Left forelimb (tissue), 1 donor: ENCODE measurements at places on chromosomes 7 and 10.

- no peak for DNase-seq
Measured at GRCh38 chr7:78412216-78412858, 613.8 kb downstream of the PHTF2 start.

DNA sequence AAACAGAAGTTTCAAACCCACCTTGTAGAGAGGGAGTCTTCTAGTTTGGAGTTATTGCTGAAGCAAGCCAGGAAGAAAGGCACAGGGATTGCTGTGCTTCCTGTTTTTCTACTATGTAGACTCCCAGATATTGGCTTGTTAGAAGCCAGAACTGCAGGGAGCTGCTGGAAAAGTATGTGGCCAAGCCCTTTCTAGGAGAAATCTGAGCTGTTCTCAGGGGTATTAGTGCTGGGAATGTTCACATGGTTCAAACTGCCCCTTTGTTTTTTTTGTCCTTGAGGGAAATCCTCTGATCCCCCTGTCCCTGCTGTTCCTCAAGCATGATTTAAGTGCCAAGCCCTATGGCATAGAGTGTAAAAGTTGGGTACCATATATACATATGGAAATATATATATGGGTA, 184.0 kb downstream of the CCDC7 start:
- no peak for DNase-seq

DNA sequence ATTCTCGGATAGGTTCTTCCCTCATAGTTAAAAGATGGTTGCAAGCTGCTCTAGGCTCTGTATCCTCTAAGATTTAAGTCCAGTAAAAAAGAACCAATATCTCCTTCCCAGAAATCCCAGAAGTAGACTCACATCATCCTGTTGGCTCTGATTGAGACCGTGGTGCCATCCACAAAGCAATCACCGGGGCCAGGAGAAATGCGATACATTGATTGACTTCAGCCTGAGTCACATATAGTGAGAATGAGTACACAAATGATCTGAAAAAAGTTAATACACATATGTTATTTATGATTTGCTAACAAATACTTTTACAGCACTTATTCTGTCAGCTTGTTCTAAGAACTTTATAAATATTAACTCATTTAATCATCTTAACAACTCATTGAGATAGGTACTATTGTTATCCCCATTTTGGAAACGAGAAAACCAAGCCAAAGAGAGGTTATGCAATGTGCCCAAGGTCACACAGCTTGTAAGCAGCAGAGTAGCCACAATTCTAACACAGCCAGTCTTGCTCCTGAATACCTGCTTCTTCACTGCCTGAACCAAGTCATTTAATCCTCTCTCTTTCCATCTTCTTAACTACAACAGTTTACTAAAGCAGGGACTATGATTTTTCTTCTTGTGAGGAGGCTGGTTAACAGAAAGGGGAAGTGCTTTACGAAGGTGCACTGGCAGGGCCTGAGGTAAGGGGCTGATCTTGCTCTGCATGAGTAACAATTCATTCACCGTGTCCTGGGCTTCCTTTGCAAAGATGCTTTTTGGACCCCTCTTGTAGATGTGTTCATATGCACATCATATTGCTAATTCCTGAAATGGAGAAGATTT, 177.0 kb downstream of the REEP3 start:
- no peak for DNase-seq

DNA sequence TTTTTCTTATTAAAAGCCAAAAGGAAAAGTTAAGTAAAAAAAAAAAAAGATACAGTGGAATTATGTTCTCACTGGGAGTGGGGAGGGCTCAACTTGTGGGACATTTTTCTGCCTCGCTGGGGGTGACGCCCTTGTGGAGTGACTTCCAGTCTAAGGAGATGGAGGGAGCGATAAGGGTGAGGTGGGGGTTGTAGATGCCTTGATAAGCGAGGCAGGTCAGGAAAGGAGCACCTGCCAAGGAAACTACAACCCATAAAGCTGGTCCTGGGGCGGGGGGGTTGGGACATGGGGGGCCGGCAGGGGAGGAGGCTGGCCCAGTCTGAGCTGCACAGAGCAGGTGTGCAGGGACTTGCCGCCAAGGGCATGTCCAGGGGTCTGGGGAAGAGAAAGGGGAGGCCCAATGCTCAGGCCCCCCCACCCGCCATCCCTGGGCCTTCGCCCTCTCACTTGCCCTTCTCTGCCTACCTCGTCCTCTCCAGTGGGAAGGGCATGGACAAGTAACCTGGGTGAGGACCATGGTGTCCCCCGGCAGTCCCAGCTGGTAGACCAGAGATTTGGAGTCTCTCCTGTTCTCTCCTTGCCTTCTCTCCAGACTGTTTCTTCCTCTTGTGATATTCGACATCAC, 2.5 kb upstream of the TRPV5 start:
- no peak for DNase-seq

- DNase-seq, result no peak
Measured at GRCh38 chr10:99345350-99345749, 16.2 kb downstream of the CNNM1 start.

GRCh38 chr7:130823060-130823459, 89.1 kb upstream of the KLF14 start:
- no peak for DNase-seq

- no peak for DNase-seq
Measured at GRCh38 chr7:123824754-123825067, 20.3 kb upstream of the HYAL4 start.

- no peak for DNase-seq
Measured at GRCh38 chr10:86389441-86390193, 23.0 kb upstream of the GRID1 start.

DNA sequence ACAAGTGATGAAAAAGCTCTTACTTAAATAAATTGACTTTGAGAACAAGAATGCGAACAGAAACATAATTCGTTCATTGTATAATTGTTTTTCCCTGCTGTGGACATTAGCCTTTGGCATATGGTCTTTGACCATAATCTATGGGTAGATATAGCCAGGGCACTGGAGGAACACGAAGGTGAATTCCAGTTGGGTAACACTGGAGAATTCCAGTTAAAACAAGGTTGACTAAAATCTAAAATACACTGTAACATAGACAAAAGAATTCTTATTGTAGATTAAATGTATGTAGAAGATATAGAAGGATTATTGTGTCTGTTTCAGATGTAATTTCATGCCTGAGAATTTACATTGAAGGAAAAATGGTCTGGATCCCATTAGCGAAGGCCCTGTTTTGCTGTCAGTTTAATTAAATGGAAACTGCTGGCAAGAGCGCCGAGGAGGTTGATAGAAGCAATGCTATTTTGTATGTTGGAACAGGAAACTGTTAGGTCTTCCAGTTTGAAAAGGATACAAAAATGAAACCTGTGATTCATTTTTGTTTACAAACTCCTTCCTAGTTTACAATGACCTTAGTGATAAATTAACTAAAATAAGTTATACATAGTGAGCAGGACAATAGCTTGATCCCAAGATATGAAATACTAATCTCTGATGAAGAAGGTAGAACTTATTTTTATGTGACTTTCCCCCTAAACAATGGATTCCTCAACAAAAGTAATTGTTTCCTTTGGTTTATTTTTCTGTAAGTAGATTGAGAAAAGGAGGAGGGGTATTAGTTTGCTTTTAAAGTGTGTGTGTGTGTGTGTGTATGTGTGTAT, 68.9 kb downstream of the ARID5B start:
- DNase-seq, result no peak

DNA sequence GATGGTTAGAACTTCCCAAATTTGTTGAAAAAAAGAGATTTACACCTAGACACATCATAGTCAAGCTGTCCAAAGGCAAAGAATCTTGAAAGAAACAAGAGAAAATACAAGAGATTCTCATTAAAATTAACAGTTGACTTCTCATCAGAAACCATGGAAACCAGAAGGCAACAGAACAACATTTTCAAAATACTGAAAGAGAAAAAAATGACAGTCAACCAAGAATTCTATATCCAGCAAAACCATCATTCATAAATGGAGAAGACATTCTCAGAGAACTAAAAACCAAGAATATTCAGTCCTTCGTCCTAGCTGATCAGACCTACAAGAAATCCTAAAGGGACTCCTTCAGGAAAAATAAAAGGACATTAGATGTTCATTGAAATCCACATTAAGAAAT, 90.6 kb downstream of the ARHGAP22 start:
- no peak for DNase-seq

DNA sequence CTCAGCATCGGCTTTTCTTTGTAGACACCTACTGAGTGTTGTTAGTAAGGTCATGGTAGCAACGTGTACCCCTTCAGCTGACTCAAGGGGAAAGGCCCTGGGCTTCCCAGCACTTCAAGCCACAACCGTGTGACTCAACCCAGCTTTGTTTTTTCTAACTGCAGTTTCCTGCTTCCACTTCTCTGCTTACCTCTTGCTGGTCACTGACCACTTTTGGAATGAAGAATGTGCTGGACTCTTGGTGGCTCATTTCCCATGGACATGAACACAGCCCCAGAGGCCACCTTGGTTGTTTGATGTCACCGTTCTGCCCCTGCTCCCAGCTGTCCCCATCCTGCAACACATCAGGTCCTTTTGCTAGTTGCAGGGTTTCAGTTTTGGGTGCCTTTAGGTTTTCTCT, 69.5 kb upstream of the ZNF438 start:
- no peak for DNase-seq

- DNase-seq, result no peak
Measured at GRCh38 chr7:108452707-108453106, 3.5 kb downstream of the NRCAM start.

- DNase-seq, result no peak
Measured at GRCh38 chr10:110636932-110637557, 7.1 kb upstream of the RBM20 start.

- no peak for DNase-seq
Measured at GRCh38 chr10:54372179-54372578, 428.9 kb downstream of the PCDH15 start.

DNA sequence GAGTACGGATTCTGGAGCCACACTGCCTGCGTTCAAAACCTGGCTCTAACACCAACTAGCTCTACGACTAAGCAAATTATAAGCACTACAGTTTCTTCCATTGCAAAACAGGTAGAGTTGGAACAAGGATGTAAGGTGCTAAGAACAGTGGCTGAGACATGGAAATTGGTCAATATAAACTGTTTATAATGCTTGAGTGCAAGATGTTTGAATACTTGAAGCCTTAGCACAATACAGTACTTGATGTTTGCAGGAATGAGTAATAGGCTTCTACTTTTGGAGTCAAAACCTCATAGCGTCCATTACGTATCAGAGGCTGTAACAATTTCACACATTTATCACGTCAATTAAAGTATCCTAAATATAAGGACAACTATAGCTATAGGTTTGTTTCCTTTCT, 6.9 kb downstream of the NT5C2 start:
- DNase-seq, result no peak

DNA sequence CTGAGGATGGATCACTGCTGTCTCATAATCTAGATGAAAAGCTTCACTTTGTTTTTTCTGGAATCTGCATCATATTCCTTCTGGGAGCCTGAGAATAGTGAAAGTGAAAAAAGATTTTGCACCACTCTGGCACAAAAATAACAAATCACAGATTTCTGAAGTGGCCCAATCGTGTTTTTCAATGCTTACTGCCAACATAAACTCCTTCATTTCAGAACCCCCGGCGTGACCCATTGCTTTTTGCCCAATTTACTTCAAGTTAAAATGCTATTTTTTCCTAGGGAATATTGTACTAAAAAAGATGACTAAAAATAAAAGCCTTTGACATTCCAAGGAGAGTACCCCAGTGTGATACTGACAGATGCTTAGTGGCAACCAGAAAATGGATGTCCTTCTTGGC, 53.7 kb upstream of the ANK3 start:
- DNase-seq, result no peak

DNA sequence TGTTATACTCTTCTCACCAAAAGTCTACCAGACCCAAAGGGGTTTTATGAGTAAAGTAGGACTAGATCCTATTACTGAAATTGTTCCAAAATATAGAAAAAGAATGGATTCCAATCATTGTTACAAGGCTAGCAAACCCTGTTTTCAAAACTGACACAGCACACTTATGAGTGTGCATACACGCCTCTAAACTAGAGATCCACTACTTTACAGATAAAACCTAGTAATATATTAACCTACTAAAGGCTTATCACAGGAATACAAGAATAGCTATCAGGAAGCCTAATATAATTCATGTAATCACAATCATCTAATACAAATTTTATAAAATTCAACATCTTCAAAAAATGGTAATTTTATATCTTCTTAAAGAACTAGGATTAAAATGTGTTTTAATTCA, 52.2 kb downstream of the ERCC6 start:
- no peak for DNase-seq

DNA sequence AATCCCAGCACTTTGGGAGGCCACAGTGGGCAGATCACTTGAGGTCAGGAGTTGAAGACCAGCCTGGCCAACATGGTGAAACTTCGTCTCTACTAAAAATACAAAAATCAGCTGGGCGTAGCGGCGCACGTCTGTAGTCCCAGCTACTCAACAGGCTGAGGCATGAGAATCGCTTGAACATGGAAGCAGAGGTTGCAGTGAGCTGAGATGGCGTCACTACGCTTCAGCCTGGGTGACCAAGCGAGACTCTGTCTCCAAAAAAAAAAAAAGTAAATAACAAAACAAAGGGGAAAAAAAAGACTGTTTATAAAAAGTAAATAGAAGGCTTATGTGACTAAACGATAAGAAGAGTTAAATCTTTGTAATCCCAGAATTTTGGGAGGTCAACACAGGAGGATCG, 15.0 kb upstream of the DNMBP start:
- no peak for DNase-seq

DNA sequence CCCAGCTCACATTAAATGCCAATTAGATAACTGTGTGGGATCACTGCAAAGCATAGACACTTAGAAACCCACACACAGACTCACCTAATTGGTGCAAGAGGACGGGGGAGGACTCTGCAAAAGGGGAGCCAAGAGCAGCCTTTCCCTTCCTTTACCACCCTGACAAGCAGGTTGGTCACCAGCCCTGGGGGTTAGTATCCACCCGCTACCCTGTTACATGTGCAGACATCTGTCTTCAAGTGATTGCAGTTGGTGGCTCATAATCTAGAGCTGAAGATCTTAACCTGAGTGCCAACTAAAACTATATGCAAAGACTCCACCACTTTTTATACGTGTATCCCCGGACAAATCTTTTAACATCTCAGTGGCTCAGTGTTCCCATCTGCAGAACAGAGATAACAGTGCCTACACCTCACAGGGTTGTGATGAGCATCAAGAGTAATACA, 56.9 kb downstream of the SORBS1 start:
- no peak for DNase-seq

DNA sequence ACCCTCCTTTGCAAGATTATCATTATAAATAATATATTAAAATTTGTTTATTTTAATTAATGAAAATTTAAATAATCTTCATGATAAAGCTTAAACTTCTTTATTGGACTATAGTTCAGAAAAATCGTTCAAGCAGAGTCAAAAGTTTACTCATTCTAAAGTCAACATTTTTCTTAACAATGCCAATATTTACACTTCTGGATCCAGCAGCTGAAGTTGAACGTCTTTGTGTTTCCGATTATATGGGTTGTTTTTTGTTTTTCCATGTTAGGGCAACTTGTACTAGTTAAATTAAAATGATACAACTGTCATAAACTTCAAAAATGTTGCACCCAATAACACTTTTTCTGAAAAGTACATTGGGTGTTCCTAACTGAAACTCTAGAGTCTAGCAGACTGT, 43.8 kb downstream of the GRB10 start:
- DNase-seq, result no peak

- no peak for DNase-seq
Measured at GRCh38 chr10:60820093-60820754, 41.9 kb downstream of the CDK1 start.
